ENCODE measurements at places on chromosomes 2 and 18.
A peak's percentile ranks its signal among the peaks of the same experiment; 100 is the strongest.

- DNase-seq: no peak
Observed at GRCh38 chr2:120809609-120810440, 74.2 kb downstream of the GLI2 start.

DNA sequence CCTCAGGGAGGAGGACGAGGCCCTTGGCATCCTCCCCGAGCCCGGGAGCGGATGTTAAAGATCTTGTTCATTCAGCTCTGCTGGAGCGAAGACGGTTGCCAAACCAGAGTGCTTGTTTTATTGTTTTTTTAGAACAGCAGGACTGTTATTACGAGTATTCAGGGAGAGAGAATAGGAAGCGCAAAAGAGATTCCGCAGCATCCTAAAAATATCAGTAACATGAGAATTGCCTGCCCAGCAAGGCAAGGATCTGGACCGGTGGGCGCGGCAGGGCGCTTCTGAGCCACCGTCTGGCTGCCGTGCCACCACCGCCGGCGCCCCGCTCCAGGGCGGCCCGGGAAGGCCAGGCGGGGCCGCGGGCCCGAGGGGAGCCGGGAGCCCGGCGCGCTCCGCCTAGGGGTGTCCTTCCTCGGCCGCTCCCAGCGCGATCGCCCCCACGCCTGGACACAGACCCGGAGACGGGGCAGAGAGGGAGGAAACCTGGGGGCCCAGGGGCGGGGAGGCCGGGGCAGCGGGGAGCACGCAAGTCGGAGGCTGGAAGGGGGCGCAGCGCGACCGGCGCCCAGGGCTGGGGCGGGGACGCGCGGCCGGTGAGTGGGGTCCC, 843 bp downstream of the CYS1 start:
- no peak for DNase-seq

GRCh38 chr2:162217598-162217997, 25.6 kb downstream of the FAP start:
- DNase-seq: no peak

GRCh38 chr18:8142131-8142711, 467.0 kb upstream of the RAB12 start:
- no peak for DNase-seq

GRCh38 chr18:45672637-45673036, 51.3 kb upstream of the SLC14A1 start:
- no peak for DNase-seq

- no peak for DNase-seq
Observed at GRCh38 chr2:240430595-240430994, 4.9 kb upstream of the GPC1 start.

GRCh38 chr2:67626656-67627055, 229.5 kb downstream of the ETAA1 start:
- no peak for DNase-seq

DNA sequence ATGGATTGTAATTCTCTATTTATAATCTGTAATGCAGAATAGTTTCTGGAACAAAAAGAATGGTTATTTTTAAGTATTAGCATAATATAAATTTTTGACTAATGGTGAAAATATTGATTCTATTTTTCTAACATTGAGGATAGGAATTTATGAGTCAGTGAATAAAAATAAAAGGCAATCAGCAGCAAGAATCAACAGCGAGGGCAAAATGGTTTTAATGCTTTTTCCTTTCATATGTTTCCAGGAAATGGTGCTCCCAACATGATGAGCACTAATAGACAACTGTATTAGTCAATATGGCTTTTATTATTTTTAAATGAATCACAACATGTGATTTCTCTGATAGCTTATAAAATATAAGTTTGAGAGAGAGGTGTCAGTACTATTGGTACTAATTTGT, 90.7 kb upstream of the TFPI start:
- DNase-seq: no peak

DNA sequence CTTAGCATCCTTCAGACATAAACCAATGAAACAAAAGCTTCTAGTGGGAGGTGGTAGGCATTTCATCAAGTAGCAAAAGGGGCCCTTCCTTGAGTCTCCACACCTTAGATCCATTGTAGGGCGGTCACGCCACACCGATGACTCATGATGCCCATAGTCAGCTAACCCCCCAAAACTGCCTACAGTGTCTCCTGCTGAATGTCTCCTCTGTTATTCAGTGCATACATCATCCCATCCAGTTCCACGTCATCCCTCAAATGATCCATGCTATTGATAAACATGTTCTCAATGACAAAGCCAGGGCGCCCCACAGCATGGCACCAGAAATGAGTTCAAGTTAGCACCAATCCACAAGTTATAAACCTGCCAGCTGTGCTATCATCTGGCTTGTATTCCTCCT, 57.4 kb upstream of the ACKR3 start:
- no peak for DNase-seq

DNA sequence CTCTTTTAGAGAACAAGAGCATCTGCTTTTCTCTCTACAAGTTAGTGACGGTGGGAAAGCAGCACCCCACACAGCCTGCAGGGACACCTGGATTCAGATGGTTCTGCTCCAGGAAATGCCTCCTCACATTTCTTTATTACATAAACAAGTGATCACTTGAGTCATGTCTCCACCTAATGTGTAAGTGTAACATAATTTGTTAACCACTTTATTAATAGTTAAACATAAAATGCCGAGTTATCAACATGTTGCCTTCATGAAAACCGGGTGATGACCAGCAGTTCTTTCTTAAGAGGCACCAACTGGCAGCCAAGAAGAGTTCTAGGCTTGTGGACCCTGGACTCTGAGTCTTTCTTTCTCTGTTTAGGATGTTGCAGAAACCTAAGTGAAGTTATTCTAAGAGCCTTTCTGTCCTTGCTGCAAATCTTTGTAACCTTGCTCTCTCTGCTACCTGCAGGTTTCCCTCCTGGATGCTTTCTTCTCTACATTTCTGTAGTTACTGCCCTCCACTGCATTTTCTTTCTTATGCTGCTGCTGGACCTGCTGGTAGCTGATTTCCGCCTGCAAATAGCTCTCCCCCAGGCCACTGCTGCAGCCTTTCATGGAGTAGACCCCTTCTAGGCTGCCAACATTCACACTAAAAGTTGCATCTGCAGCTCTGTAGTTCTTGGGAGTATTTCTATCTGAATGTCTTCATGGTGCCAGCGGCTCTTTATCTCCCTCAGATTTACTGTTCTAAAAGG, 24.3 kb downstream of the UPP2 start:
- no peak for DNase-seq

GRCh38 chr2:127107622-127107999, 657 bp upstream of the BIN1 start:
- peak; percentile 8 for DNase-seq

Measured in CD4-positive, alpha-beta T cell treated with Interleukin-2 at 100 ng/mL for 4 hours (primary cell).